ENCODE measurements at places on chromosomes 2 and 18.

DNA sequence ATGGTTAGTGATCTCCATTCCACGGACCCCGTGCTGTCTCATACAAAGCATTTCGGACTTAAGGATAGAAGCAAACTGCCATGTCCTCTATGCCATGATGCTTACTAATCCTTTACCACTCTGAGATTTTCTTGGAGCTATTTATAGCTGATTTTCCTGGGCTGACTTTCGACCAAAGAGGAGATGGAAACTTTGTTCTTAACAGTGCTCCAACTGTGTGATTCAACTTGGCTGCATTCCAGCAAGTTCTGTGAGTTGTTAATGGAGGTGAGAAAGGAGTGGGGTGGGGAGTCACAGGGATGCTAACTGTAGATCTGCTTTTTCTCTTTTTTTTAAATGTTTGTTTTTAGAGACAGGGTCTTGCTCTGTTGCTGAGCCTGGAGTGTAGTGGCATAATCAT is 45.5 kb upstream of the MSH2 start:
- no peak for DNase-seq

GRCh38 chr2:230814616-230815015 is 50.1 kb upstream of the ITM2C start:
- no peak for DNase-seq

DNA sequence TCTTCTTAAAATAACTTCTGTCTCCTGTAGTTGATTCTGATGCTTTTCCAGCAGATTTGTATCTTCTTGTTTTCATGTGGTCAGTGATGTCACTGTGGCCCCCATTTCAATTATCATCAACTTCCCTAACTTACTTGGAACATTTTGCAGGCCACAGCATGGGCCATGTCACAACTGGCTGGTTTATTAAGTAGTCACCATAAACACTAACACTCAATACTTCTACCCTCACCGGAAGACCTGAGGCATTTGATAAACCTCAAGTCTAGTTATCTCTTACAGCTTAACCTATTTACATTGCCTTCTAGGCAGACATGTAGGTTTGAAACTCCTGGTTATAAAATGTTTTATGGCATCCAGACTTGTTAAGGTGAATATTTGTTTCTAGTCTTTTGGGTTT is 37.4 kb upstream of the PROKR1 start:
- no peak for DNase-seq

DNA sequence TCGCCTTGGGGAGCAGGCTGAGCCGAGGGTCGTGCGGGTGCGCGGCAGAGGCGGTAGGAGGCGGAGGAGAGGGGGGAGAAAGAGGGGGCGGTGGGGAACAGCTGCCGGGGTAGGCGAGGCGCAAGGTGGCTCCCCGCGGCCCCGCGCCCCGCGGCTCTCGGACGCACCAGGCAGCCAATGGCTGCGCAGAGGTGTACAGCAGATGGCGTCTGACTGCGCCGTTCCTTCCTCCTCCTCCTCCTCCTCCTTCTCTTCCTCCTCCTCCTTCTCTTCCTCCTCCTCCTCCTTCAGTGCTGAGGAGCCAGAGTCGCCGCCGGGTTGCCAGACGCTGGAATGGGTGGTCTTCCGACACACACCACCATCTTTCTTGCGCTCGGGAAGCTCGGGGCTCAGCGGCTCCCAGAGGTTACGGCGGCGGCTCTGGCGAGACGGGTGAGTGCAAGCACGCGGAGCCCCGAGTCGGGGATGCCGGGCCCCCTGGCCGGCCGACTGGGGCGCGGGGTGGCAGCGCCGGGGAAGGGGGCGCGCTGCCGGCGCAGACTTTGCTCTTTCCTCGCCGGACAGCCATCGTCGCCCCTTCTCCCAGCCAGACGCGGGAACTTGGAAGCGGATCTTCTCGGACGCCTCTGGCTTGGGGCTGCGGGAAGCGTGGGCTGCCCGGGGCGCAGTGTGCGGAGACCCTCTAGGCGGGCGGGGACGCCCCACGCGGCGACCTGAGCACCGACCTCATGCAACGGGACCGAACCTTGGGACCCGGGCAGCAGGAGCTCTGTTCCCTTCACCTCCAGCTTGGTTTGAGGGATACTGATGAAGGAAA is at the start of gene THSD7B:
TSS of gene THSD7B (plus strand) at position 290 of the 817 bp plus-strand sequence. CDS start 116,634 bp downstream, outside the sequence.
- peak; percentile 44 for DNase-seq

DNA sequence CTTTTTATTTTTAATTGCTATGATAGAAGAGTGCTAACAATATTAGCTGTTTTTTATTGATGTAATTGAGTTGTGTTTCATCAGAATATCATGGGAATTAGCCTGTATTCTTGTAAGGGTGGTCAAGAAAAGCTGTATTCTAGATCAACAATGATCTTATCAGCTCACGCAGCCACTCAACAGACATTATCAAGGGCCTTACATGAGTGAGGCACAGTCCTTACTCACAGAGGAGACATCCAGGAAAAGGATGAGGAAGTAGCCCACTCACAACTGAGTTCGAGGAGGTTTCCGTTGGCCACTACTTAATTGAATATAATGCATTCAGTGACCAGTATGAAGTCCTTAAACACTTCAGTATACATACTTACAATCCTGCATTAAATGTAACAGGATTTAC is 152.5 kb downstream of the AFF3 start:
- peak; percentile 22 for DNase-seq

- DNase-seq, result no peak
Observed at GRCh38 chr18:7333025-7333562, 102.2 kb downstream of the LRRC30 start.

All from SK-N-DZ (cell line).